ENCODE measurements at places on chromosomes 4 and X.
A peak's percentile ranks its signal among the peaks of the same experiment; 100 is the strongest.

- DNase-seq = peak; percentile 50
Measured at GRCh38 chr4:102625232-102625930, 124.2 kb downstream of the NFKB1 start.

DNA sequence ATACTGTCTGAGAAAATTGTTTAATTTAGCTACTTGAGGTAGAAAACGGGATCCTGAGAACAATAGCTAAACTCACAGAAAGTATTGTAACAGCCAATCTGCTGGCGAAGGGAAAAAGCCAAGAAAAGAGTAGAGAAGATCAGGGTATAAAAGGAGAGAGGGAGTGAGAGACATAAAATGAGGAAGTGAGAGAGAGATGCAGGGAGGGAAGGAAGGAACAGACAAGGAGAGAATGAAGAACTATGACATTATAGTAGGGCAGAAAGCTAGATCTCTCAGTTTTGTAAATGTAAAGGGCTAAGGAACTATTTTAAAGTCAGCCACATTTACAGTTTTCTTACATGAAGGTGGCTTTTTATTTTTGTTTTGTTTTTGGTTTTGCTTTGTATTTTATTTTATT, 1.6 kb upstream of the GIMD1 start:
- no peak for DNase-seq

- DNase-seq = no peak
Measured at GRCh38 chrX:24153796-24154189, 4.3 kb downstream of the ZFX start.

- peak; percentile 37 for DNase-seq
Measured at GRCh38 chrX:45850197-45850774, 649.6 kb upstream of the DIPK2B start.

GRCh38 chr4:157591245-157591644, 370.7 kb downstream of the GRIA2 start:
- no peak for DNase-seq

Data from activated CD4-positive, CD25-positive, alpha-beta regulatory T cell treated with anti-CD3 and anti-CD28 coated beads, Interleukin-2, amount 50 U/mL, for 72 hours (primary cell).